ENCODE measurements at places on chromosomes 1 and 21.

DNA sequence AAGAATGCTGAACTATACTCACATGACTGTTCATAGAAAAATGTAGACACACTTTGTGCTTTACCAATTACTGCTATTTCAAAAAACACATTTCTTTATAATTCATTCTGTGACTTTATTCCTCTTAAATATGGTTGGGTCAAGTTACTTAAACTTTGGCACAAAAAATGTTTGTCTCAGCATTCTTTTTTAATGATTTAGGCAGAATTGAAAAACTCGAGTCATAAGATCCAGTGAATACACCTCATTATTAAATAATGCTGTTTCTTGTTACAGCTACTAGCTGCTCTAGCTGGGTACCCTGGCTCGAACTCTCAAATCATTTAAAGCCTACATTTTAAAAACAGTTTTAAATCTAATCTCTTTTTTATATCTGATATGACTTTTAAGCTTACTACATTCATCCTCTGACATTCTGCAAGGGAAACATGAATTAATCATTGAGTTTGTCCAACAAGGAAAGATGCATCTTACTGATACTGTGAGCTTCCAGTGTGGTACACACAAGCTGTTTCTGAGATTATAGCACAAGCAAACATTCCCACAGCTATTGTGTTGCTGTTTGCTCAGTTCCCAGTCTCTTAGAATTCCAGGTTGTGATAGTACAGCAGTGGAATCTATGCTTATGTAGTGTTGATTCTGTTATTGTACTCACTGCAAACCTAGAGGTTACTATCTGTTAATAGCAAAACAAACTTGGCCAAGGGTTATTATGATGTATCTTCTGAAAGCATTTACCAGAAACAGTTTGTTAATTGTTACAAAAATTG is 746.5 kb downstream of the USP25 start:
- DNase-seq: no peak

DNA sequence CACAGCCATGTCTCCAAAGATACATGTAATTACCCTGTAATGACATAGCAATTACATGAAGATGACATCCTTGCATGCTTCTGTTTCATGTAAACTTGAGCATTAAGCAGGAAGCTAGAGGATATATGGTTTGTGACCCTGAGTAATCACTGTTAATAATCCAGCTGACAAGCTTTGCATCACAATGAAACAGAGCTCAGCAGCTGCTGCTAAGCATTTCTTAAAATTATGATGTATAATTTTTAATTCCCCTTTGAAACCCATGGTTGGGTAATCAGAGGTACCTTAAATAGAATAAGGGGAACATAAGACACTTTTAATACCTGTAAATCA is 293.5 kb downstream of the NTNG1 start:
- DNase-seq: no peak

- DNase-seq: no peak
Measured at GRCh38 chr21:45888386-45889009, 93.1 kb upstream of the COL6A1 start.

- DNase-seq: no peak
Measured at GRCh38 chr1:98661544-98662355, at the start of gene SNX7. Gene SNX7 (plus strand): TSS chr1:98661721. CDS start chr1:98661732, 11 bp downstream.

GRCh38 chr1:40050863-40051262 is 10.3 kb downstream of the CAP1 start:
- no peak for DNase-seq

All from DND-41 (cell line).